Cardiac muscle cell (in vitro differentiated cells and primary cell): ENCODE measurements at places on chromosomes 7 and 10. TPM values are rescaled to one million over a fixed set of nuclear protein-coding genes. Genes with fewer than 3 reads are reported as not detected.

DNA sequence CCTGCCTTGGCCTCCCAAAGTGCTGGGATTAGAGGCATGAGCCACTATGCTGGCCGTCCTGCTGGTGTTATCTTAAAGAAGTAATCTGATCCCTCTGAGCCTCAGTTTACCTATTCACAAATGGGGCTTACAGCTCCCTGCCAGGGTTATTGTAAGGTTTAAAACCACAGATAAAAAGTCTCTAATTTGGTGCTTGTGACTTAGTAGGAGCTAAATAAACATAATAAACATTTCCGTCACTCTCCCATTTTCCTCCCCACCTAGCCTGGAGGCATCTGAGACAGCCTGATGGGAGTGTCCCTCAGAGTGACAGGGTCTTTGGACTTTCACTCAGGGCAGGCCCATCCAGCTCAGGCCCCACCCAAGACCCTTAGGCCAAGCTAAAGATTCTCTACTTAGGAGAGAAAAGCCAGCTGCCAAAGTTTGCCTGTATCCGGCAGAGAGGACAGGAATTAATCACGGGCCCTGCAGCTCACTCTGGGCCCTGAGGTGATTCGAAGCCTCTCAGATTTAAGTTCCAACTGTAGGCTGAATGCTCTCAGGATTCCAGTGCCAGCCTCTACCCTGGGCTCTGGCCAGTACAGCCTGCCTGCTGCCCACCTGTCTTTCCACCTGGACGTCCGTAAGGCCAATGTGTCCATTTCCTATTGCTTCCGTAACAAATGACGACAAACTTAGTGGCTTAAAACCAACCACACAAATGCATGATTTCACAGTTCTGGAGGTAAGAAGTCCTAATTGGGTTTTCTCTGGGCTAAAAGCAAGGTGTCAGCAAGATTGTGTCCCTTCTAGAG is 21.8 kb upstream of the DUSP5 start:
- DNase-seq: no peak

DNA sequence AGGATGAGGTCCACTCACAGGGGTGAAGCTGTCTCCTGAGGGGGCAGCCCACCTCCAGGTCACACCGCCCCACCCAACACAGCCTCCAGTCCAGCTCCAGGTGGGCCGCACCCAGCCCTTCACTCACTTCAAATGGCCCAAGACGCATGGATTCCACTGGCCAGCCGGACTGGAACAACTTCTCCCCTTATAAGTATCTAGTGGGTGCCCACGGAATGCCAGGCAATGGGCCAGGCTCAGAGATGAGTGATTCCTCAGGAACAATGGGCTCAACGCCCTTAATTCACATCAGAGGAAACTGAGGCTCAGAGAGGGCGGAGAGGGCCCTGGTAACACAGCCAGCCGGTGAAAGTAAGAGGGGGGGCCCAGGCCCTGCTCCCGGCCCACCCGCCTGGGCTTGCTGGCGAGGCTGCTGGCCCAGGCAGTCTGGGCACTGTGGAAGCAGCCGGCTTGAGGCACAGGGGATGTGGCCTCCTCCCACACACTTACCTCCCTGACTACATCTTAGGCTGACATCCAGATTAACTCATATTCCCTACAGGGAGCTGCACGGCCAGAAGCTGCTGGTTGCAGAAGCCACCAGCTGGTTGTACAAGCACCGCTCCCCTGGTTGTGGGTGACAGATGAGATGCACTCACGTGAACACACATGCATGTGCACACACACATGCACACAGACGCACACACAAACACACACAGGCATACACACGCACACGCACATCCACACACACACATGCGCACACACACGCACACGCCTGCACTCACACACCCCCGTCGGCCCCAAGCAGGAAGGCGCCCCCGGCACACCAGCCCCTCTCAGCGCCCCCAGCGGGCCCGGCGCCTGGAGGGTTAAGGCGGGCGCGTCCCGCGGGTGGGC is 1.0 kb upstream of the FAM20C start:
- peak; percentile 89 for DNase-seq

DNA sequence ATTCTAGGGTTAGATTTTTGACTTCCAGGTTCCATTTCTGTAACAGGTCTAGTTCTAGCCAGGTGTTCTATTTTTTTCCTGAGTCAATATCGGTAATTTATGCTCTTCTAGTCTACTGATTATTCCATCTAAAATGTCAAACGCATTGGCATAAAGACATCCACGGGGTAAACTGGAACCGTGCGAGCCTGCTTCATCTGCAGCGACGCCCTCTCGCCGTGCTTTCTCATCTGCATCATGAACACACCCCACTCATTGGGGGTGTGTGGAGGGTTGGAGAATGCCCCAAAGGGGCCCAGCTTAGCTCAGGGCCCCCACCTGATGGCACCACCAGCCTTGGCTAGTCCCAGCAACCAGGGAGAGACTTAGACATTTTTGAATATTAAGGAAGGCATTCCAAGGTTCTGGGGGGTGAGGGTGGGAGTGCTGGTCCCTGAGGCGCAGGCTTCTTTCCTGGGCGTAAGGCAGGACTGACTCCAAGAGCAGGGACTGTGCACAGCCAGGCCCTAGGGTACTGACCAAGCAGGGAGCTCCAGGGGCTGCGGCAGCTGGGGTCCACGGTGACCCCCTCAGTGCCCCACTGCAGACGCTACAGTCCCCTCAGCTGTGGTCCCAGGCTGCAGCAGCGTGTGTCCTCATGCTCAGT is 12.9 kb upstream of the CRYGN start:
- no peak for DNase-seq

DNA sequence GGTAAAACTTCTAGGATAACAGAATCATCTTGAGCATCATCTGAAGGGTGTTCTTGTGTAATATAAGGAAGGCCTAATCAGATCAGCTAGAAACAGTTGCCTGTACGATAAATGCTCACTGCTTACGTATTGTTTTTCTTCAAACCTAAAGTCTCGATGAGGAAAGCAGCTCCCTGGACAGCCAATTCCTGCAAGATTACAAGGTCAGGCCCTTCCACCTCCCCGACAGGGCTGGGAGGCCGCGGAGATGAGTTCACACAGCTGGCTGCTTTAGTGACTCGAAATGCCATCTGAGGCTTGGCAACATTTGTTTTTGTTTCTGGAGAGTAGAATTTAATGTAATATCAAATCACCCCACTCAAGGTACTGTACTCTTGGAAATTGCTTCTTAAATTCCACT is 95.1 kb upstream of the PFKP start:
- no peak for DNase-seq

DNA sequence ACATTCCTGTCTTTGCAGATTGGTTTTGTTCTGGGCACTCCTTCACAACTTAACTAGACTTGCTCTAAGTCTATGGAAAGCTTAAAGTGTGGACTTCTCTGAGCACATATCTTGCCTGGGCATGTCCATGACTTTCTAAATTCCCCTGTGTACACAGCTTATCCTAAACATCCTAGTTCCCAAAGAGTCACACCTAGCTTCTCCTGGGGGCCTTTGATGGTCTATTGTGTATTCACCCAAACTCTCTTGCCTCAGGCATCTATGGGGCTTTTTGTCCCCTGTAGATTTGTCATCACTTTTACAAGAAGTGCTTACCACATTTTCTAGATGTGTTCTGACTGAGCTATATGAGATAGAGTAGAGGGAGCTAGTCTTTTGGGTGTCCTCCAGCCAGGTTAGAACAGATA is 12.2 kb upstream of the ZNF488 start:
- DNase-seq: no peak

Gene NPY4R2
- 0.22 and 0.62 TPM in 2 replicates for polyA plus RNA-seq

DNA sequence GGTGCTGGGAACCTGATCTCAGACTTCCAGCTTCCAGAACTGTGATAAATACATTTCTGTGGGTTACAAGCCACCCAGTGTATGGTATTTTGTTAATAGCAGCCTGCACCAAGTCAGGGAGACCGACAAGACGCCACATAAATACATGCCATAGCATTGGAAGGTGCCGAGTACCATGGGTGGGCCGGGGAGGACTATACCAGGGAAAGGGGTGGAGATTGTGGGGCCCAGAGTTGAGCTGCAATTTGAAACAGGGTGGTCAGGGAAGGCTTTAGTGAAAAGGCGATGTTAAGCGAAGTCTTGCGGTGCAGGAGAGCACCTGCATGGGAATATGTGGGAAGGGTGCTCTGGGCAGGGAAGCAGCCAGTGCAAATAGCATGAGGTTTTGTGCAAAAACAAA is 88.9 kb upstream of the LRRC4 start:
- no peak for DNase-seq

- DNase-seq: no peak
These were observed 290.2 kb upstream of the CDC14C start for GRCh38 chr7:48634116-48634632.

- no peak for DNase-seq
These were observed 20.5 kb downstream of the TRIL start for GRCh38 chr7:28937619-28938018.

DNA sequence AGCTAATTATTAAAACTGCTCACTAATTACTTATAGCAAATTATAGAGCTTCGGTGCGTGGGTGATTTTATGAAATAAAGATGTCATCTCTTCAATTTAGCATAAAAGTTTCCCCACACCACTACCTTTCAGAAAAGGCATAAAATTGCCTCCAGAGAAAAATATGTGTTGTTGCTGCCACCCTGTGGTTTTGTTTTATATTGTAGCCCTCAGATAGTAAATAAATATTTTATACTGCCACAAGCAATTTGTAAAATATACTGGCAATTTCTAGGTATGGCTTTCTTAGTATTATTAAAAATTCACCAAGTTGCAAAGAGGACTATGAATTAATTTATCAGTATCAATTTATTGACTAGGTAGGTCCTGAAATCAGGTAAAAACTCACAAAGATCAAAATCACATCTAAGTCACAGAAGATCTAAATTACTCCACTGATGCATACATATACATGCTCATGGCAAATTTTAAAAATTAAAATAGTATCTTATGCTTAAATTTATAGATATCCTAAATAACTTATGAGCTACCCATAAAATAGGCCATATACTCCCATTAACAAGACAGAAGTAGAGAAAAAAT is 26.5 kb downstream of the ASNS start:
- peak; percentile 40 for DNase-seq

Gene CUL2
- 43.0 and 48.7 TPM in 2 replicates for polyA plus RNA-seq

- DNase-seq: peak; percentile 41
These were observed 46.9 kb downstream of the AHCYL2 start for GRCh38 chr7:129271500-129272355.

DNA sequence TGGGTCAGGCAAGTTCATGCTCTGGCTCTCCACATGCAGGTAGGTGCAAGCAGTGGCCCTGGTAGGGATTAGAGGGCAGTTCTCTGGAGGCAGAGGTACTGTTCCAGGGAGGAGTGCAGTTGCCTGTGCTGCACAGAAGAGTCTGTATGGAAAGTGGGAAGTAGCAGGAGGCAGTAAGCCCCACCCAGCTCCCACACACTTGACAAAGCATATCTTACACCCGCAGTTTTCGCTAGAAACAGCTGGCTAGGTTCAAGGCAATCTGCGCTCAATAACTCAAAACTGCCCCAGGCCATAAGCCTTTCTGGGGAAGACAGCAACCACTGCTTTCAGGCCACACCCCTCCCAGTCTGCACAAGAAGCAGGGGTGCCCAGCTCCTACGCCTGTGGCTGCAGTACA is 33.1 kb upstream of the ARMC3 start:
- peak; percentile 25 for DNase-seq

- no peak for DNase-seq
These were observed 18.0 kb upstream of the OPN4 start for GRCh38 chr10:86636311-86636710.

GRCh38 chr7:92987095-92987494 is 130.7 kb downstream of the SAMD9 start:
- no peak for DNase-seq

DNA sequence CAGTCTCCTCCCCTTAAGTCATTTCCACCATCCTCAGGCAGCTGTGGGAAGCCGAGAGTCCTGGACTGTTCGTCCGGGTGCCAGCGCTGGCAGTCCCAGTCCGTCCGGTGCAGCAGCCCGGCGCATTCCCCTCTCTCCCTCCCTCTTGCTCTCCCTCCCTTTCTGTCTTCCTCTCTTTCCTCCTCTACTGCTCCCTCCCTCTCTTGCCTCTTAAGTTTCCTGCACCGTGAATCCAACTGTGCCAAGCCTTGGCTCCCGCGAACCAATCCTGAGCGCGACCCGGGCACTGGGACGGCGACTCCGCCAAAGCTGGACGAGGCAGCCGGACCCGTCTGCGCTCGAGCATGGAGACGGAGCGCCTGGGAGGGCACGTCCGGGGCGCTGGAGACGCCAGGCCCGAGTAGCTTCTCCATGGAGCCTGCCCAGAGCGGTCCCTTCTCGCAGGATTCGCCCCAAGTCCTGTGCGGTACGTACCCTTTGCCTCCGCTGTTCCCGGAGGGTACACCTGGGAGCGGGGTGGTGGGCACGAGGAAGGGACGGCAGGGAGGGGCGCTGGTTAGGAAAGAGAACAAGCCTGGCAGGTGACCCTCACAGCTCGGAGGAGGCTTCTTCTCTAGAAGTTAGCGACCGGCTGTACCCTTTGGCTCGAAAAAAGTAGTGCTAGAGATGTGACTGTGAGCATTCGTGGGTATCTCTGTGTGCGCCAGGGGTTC is 1.0 kb downstream of the NXPH1 start:
- DNase-seq: no peak

DNA sequence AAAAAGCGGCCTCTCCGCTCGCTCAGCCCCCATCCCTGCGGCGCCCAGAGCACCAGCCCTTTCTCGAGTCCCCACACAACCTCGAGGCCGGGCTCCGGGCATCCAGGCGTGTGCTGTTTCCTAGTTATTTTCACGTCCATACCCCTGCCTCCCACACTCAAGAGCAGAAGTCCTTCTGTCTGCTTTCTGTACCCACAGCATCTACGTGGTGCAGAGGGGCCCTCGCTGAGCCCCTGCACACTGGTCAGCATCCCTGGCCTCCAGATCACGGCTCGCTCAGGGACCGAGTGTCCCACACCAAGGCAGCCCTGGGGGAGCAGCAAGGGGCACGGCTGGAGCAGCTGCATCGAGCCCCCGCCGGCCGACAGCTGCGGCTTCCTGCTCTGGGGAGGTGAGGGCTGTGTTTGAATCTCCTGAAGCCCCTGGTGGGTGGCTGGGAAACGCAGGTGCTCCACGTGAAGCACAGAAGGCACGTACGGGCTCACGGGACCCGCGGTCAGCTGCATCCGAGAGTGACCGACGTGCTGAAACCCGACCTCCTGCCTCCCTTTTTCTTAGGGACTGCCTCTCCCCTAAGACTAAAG is 333.1 kb downstream of the DNAJB6 start:
- no peak for DNase-seq

GRCh38 chr7:9955138-9955537 is 1018.5 kb upstream of the PHF14 start:
- no peak for DNase-seq
